Stimulated activated CD8-positive, alpha-beta memory T cell treated with anti-CD3 and anti-CD28 coated beads, Interleukin-4, amount 100 ng/mL, for 4 hours (primary cell): ENCODE measurements at places on chromosomes 5 and 9.

GRCh38 chr5:41863871-41864486 is 6.2 kb downstream of the OXCT1 start:
- no peak for DNase-seq

DNA sequence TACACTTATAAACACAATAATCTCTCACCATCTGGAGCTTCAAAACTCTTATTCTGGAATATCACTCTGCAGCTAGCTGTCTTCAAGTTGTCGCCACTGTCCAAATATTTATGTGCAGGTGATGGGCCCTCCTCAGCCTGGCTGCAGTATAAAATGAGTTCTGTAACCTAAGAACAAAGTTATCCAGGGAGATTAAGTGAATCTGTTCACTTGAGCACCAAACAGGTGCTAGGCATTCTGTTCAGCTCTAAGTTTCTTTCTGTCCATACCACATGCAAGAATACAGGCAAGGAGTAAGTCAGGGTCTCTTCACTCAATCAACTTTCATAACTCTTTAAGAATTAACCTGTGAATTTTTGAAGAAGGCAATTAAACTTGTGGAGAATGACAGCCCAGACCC is 344.1 kb downstream of the PLK2 start:
- no peak for DNase-seq

GRCh38 chr5:16660982-16661381 is 44.2 kb upstream of the RETREG1 start:
- DNase-seq = no peak

DNA sequence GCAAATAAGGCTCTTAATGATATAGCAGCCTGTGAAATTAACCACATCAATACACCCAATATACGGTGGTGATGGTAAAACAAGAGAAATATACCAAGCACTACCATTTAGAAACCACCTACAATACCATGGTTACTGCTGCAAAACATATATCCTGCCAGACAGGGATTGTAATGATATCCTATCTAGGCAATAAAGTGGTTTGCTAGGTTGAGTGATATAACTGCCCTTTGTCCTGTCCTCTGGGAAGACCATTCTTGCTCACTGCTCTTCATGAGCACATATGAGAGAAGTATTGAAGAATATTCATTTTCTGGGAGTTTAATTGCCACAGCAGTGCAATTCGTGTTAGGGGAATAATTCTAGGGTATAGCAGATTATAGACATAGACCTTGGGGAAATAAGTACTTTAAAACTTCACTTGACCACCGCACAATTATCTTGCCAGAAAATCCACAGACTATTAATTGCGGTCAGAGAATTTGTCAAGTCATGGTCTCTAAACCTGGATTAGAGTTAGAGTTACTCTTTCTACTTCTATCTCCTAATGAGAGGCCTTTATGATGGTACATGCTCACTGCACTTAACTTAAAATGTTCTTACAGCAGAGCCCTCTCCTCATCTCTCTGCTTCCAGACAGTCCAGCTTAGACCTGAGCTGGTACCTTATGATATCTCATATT is 413.0 kb downstream of the ZNF608 start:
- no peak for DNase-seq

- DNase-seq = no peak
Measured at GRCh38 chr9:108119530-108120113, 630.1 kb upstream of the KLF4 start.

DNA sequence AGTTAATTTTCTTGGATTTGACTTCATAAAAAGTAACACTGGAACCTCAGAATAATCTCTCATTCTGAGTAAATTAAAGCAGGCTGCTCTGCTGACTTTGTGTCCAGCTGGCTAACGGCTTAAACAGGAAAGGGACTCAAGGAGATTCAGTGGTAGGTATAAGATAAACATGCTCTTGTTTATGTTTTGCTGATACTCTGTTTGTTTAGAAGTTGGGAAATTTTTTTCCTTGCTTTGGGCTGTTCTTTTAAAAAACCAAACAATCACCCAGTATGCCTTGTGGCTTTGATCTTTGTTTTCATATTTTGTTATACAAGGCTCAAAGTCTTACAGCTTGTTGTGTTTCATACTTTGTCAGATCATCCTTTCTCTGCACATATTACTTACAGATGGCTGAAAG is 237.6 kb upstream of the RIOK2 start:
- no peak for DNase-seq

DNA sequence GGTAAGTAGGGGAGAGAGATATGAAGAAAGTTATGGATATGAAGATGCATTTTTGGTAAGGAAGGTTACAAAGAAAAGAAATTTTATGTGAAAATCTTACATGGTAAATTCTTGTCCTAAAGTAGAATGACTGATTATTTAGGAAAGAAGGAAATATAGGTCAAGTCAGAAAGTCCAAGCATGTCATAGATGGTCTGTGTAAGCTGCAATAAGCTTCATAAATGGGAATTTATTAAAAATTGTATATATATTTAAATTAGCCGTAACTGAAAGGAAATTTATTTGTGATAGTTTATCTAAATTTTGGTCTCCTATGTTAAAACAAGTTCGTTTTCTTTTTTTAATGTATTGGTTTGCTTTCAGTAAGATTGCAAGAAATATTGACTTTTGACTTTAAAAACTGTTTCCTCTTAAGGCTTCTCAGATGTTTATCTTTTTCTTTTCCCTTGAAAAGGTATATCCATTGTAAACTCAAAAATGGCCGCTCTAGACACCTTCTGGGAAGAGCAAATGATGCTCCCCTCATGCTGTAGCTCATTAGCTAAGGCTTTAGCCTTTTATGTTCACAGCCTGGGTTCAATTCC is 46.8 kb upstream of the HAPLN1 start:
- no peak for DNase-seq

- DNase-seq = no peak
Measured at GRCh38 chr5:137296213-137296781, 202.8 kb downstream of the SPOCK1 start.

GRCh38 chr9:135877791-135878527 is 29.4 kb downstream of the CAMSAP1 start:
- no peak for DNase-seq
